ENCODE measurements at places on chromosomes 1 and 21.

DNA sequence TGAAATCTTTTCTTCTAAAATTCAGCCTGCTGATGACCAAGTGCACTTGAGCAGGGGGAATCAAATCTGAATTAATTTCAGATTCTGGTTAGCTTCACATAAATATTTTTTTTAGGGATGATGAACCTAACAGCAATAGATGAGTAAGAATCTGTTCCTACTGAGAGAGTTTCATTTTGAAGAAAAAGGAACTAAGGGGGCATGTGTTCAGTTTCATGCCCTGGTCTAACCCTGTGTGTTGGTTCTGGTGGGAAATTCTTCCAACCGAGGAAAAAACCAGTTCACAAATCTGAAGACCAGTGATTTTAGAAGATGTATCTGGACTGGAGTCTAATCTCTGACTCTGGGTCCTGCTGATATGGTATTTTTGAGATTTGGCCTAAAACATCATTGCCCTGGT is 13.7 kb downstream of the SELL start:
- no peak for DNase-seq

DNA sequence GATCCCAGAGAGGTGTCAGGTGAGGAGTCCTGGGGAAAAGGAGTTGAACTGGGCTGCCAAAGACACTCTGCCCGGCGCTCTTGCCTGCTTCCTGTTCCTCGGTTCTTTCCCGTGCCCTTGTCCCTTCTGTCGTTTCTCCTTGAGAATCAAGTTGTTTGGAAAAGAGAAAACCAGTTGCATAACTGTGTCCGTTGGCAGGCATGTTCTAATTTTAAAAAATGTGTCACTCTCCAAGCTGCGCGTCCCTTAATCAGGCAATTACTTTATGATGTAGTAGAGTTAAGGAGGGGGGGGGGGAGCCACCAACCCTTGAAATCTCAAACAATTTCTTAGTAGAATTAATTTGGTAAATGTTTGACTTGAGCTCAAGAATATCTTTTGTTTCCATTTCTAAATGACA is 105.9 kb upstream of the IGSF21 start:
- no peak for DNase-seq

DNA sequence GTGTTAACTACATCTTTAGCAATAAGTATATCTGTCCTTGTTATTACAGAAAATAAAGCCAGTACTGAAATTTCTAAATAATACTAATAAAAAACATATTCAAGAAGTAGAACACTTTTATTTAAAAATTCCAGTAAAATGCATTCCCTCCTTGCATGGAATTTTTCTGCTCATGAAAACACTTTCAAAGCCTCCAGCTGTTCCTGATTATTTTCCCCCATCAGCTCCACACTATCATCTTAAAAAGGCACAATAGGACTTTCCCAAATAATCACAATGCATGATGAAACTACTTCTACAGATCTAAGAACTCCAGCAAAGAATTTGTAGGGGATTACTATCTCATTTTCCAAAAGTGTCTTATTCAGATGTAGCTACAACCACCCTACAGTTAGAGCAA is 162.6 kb upstream of the USP25 start:
- DNase-seq: no peak

DNA sequence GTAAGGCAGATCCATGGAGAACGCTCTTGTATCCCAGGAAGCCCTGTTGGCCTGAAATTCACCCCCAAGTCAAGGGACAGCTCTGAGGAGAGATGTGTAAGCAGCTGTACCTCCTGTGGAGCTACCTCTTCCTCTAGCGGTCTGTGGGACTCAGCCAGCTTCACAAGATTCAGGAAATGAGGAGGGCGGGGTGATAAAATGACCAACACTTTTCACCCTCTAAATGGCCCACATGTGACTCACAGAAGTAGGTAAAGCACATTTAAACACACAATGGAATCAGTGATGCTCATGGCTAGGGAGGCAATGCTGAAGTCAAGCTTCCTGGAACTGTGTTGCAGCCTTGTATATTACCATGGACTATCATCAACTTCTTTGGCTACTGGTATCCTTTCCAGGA is at the start of gene SH2D1B:
TSS of gene SH2D1B (minus strand) at position 135 of the 400 bp plus-strand sequence. CDS start at position 15, 120 bp downstream.
- DNase-seq: no peak

GRCh38 chr1:112818990-112819689 is 104.0 kb upstream of the PPM1J start:
- DNase-seq: no peak

DNA sequence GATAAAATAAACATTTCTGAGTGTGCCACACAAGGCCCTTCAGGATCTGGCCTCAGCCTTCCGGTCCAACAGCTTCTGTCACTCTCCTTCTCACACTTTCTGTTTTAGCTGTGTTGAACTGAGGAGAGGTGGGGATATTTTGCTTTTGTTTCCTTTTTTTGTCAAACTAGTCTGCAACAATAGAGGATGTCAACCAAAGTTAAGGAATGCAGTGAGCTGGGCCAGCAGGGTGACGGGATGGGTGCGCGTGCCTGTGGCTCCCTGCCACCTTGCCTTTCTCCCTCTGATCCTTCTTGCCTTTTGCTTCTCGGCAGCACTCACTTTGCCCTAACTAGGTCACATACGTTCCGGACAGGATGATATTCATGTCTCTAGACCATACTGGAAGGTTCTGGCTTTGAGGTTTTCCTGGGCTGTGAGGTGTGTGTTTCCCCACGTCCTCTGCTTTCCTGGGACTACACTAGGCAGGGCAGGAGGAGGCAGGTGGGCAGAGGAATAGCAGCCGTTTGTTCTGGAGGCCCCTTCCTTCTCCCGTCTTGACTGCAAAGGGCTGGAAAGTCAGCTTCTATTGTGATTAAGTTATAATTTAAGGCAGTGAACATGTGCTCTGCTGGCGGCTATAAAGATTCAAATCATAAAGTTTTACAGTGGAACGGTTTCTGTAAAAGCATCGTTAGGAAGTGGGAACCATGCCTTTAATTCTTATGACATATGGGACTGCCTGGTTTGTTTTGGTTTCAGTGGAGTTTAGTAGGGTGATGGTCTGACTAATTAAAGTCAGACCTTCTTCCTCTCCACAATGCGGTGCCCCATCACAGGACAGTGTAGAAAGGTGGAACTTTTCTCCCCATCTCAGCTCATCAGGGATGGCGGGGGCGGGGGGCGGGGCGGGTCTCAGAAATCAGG is 67.8 kb downstream of the RNF220 start:
- DNase-seq: no peak

GRCh38 chr21:45011426-45011825 is 63.0 kb upstream of the ADARB1 start:
- no peak for DNase-seq

GRCh38 chr1:236209713-236210112 is 67.4 kb downstream of the GPR137B start:
- no peak for DNase-seq

GRCh38 chr1:185440877-185441276 is 123.8 kb upstream of the IVNS1ABP start:
- DNase-seq: no peak

- no peak for DNase-seq
Measured at GRCh38 chr21:14545906-14546480, at the start of gene SAMSN1. SAMSN1 (minus strand) TSS chr21:14546315; CDS start chr21:14546261, 54 bp downstream.

GRCh38 chr21:26698416-26698815 is 125.3 kb upstream of the CYYR1 start:
- no peak for DNase-seq

DNA sequence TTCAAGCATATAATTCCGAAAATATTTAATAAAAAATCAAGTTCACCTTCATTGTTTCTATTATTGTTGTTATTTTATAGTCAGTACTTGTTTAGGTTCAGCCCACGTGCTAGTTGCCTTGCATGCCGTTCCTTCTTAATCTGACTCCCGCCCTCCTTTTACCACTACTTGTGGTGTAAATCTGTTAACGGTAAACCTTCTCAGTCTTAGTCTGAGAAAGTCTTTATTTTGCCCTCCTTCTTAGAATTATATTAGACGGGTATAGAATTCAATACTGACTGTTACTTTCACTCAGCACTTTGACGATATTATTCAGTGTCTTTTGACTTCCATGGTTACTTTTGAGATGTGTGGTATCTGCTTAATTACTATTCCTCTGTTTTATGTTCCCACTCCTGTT is 104.8 kb downstream of the RGL1 start:
- no peak for DNase-seq

- no peak for DNase-seq
Measured at GRCh38 chr1:72763481-72763880, 481.1 kb upstream of the NEGR1 start.

GRCh38 chr21:29316029-29316742 is 17.5 kb downstream of the BACH1 start:
- no peak for DNase-seq

GRCh38 chr1:100321100-100321493 is 31.2 kb upstream of the CDC14A start:
- no peak for DNase-seq

DNA sequence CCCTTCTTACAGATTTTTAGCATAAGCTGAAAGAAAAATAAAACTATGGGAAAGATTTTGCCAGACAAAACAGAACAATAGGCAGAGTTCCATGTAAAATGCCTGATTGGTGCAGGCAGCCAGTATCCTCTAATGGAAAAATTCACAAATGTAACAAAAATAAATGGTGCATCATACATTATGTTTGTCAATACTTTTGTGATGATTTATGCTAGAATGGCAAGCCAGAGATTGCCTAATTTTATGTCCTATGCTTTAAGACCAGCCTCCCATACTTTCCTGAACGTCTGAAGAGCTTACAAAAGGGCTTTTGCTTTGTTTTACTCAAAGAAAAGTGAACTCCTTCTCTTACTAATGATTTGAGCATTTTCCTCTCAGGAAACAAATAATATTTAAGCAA is 81.5 kb upstream of the KCNJ15 start:
- no peak for DNase-seq

DNA sequence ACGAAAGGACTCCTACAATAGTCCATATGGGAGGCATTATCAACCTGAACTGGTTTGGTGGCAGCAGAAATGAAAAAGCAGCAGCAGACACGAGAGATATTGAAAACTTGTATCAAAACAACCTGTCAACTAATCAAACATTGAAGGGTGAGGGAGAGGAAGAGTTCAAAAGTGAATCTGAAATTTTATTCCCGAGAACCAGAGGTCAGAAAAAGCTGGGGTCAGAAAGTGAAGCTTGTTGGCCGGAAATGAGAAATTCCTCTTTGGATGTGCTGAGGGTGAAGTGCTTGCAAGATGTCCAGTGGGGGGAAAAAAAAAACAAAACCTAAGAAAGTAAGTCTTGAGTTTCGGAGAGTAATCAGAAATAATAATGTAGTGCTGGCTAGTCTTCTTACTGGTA is 1.9 kb upstream of the C4BPA start:
- no peak for DNase-seq

DNA sequence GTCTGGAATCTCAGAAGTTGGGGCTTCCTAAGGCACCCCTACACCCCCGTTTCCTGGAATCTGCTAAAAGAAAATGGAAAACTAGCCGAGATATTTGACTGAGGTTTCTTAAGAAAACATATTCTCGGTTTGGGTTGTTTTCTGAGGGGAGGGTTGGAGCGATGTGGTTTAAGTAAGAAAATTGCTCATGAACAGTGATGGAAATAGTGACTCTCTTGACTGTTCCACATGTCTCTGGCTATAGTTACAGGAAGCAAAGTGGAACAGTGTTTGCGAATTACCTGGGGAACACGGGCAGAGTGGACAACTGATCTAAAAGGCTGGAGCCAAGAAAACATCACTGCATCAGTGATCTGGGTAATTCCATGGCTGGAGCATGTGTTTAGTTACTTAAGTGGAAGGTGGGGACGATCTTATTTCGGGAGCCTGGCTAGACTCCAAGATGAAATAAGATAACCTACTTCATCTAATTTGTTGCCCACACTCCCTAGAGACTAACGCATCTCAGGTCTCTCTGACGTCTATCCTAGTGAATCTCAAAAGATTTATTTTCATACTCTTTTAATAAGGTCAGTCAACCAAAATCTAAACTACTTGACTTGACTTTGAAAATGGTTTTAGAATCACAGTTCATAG is 92.4 kb downstream of the KCNJ15 start:
- no peak for DNase-seq

- no peak for DNase-seq
Measured at GRCh38 chr1:3898994-3899753, 898 bp downstream of the C1orf174 start.

- no peak for DNase-seq
Measured at GRCh38 chr1:97538113-97538512, 382.7 kb downstream of the DPYD start.

GRCh38 chr1:27598902-27599528 is 4.9 kb downstream of the AHDC1 start:
- no peak for DNase-seq

DNA sequence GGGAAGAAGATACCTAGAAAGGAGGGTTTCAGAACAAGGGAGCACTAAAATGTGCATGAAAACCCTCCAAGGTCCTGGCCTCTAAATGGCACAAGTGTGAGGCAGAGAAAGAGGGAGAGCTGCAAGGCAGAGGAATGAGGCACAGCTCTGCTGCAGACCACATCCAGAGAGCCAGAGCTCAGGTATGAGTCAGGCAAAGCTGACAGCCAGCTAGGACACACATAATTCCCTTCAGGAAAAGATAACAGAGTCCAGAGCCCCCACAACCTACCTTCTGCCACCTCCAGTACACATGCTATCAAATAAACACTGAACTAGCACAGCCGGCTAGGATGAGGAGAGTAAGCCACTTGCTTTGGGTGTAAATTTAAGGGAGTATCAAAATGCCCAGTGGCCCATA is 62.2 kb downstream of the HSF2BP start:
- DNase-seq: no peak

GRCh38 chr21:19832551-19832950 is 1165.7 kb upstream of the NCAM2 start:
- DNase-seq: no peak

- no peak for DNase-seq
Measured at GRCh38 chr1:161956930-161957329, 66.7 kb downstream of the OLFML2B start.

All from neural crest cell (in vitro differentiated cells).